Activated CD8-positive, alpha-beta memory T cell treated with anti-CD3 and anti-CD28 coated beads, Interleukin-2, amount 50 U/mL, for 48 hours (primary cell): ENCODE measurements at places on chromosomes 2 and 18.

- DNase-seq, result no peak
These were observed 226.7 kb downstream of the HNMT start for GRCh38 chr2:138190999-138191398.

- no peak for DNase-seq
These were observed 863.2 kb upstream of the CHAC2 start for GRCh38 chr2:52904355-52904891.

- DNase-seq, result no peak
These were observed 76.9 kb downstream of the USP40 start for GRCh38 chr2:233489666-233490065.

DNA sequence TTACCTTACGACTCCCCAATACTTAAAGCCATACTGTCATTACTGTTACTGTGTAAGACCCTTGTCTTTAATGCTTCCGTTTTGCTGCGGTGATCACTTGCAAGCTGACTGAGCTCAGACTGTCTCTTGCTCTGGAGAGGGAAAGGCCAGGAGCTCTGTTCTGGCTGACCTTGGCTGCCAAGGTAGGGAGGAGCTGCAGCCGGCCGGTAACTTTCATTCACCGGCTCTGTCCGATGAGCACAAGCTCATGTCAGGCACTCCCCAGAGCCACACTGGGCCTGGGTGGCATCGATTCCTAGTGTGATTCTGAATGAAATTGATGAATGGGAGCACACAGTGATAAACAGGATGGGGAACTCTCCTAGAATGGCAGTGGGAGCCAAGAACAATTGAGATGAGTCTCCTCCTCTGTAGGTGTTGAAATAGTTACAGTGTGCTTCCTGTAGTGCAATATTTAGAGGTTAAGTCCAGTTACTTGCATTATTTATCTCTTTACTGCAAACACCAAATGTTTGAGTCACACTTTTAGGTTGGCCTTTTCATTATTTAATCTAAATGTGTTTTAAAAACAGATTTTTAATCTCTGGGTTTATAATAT, 100.9 kb downstream of the ATP9B start:
- no peak for DNase-seq

DNA sequence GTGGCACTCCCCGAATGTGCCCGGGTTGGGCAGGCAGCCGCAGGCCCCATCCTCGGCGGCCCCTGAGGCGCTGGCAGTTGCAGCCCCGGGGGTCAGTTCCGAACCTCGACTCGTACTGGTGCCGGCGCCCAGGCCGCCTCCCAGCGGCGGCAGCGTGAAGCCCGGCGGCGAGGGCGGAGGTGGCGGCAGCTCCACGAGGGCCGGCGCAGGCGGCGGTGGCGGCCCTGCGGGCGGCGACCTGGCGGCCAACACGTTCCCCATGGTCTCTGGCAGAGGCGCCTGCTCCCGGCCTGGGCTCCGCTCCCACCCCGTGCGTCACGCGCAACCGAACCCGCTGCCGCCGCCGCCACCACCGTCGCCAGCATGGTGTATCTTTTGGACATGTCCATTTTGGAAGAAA, 196.3 kb downstream of the CCDC74A start:
- DNase-seq, result no peak

GRCh38 chr2:196957442-196957841, 30.9 kb upstream of the PGAP1 start:
- DNase-seq, result no peak

DNA sequence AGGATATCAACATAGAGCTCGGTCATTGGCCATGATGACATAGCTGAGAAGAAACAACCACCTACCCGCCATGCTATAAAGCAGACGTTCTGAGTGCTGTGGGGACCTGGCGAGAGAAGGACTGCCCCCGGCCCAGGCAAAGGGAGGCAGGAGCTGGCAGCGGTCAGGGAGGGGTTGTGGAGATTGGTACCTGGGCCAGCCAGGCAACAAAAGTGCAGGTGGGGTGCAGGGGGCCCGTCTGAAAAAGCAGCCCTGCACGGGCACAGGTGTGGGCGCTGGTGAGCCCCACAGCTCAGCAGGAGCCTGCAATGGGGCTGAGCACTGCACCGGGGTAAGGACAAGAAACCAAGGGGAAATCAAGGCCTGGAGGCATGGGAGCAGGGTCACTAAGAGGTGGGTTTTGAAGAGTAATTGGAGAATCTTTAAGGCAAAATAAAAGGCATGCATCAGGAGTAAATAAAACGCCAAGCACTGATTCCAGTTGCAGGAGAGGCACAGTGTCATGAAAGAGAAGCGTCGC, 464.0 kb downstream of the EIPR1 start:
- no peak for DNase-seq

DNA sequence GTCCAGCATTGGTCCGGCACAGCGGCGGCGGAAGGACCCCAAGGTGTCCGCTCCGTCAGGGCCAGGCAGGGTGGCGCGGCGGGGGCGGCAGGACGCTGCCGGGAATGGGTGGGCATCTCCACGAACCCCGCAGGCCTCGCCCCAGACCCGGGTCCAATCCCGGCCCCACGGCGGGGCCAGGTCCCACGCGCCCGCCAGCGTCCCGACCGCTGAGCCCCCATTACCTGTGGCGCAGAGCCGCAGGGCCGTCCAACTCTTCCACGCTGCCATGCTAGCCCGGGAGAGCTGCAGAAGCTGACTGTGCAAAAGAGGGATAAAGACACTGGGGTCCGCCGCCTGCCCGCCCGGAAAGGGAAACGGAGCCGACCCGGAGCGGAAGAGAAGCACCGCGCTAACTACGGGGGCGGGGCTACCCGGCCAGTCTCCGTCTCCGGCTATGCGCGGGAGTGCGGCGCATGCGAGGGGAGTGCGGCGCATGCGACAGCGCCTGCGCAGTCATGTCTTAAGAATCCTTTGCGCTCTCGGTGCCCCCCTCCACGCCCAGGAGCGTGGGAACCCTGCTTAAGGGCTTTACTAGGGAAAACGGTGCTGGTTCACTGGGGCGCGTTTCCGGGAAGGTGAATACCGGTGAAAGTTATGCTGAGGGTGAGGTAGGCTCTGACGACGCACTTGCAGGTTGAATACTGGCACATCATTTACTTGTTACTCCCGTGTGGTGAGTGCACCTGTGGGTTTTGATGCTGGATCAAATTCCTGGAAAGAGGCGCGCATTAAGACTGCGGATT, at the start of gene TMX3:
Gene TMX3 (minus strand): TSS at position 397 of the 785 bp plus-strand sequence. CDS start 127 bp downstream, at position 270.
- DNase-seq, result peak; percentile 93

DNA sequence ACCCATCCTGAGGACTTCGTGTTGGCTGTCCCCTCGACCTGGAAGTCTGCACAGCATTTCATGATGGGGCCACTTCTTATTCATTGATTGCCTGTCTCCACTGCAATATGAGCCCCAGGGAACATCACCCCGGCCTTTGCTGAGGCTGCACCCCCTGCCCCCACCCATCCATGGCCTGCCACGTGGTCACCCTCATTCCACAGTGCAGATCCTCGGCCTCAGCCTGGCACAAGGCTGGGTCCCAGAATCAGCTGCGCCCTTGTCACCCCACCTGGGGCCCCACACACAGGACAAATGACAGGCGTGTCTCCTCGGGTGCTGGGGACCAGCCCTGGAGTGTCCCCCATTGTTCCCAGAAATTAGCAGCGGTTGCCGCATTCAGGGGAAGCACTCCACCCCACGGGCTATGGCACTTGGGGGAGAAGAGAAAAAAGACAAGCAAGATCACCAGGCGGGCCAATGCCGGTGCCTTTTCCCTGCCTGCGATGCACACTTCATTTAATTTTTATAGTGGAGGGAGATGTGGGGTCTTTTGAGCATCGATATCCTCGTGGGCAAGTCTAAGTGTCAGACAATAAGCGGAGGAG, 157.4 kb downstream of the INHBB start:
- DNase-seq, result no peak

- DNase-seq, result no peak
These were observed 326.8 kb downstream of the CCDC85A start for GRCh38 chr2:56510610-56511009.

DNA sequence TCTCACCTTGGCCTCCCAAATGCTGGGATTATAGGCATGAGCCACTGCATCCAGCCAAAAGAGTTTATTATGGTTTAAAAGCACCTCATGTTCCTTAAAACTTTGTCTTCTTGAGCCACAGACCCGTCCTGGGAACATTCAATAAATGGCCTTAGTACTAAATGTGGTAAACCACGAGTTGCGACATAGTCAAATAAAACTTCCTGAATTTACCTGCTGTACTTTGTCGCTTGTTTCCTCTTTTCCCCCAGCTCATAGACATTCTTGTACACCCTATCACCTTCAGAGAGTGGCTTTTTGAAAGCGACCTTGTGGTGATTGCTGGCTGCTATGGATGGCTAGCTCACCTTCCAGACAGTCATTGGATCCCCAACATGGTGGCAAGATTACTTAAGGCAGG, 310.4 kb downstream of the LRRTM1 start:
- no peak for DNase-seq

DNA sequence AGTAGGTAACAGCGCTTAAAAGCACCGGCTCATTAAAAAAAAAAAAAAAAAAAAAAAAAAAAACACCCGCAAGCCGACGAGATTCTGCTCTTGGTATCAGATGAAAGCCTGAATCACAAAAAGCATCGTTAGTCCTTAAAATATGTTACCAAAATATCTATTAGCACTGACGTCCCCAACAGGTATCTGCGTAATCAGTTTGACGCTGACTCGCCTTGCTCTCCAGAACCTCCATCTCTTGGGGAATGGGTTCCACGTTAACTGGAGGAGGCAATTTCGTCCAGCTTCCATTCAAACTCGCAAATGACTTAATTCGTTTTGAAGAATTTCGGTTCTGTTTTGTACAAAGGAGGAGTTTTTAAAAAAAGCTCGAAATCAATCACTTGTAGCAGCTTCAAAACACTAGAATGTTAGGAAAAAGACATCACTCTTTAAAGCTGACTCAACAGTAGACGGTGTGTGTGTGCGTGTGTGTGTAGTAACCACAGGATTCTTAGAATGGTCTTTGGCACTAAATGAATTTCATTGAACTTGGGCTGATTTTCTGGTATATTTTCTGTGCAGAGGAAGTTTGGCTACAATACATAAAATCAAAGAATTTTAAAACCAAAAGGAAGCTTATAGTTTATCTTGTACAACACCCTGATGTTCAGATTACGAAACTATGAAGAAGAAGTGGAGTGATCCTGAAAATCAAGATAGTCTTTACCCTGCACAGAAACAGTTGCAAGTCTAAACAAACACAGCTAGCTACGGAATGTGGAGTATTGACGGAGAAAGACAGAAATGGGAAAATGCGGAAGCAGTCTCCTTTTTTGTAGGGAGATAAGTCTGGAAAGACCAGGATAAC, 1.1 kb upstream of the PGAP1 start:
- DNase-seq, result peak; percentile 66

DNA sequence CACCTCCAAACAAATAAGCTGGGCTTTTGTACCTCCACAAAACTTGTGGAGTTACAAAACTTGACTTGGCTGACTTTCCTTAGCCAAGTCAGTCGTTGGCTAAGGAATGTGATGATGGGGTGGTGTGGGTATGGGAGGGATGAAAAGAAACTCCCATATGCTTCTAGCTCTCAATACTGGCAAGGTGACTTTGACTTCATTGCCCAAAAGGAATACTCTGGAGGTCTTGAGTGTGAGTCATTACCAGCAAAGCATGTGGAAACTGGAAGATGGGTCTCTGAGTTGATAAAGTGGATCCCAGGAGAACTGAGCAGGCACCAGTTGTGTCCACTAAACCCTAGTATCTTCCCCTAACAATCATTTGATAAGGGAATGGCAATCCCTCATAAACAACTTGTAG, 226.7 kb downstream of the GULP1 start:
- DNase-seq, result no peak

DNA sequence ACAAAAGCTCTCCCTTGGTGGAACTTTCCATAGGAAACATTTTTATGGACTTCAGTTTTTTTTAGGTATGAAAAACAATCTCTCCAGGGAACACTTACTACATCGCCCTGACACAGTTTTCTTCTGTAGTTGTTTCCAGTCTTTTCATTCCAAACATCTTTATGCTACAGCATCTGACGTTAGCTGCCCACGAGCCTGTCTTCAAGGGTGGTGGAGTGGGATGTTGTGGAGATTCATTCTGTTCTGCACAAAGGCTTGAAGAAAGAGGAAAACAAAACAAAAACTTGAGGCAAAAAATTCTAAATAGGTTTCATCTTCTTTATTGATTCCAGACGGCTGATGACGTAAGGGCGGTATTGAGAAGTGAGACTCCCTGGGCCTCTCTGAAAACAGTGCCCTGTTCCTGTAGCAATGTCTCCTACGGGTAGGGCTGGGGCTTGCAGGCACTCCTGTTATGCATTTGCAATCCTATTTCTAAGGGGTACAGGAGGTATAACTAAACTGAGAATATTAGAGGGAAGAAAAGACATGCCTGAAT, 375.0 kb downstream of the RNF144A start:
- DNase-seq, result no peak

DNA sequence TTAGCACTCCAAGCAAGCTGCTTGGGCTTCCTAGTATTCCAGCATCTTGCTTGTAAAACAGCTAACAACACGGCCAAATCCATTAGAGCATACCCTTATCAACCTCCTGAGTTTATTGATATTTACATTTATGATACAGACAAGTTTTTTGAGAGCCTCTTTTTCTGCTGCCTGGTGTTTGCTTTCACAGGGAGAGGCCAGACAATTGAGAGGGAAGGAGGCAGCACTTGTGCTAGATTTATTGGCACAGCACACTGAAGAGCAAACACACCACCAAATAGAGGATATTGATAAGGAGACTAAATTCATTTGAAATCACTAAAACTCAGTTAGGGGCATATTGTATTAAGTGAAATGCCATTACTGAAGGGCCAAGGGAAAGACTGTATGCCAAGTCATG, 1142.3 kb upstream of the FANCL start:
- no peak for DNase-seq

DNA sequence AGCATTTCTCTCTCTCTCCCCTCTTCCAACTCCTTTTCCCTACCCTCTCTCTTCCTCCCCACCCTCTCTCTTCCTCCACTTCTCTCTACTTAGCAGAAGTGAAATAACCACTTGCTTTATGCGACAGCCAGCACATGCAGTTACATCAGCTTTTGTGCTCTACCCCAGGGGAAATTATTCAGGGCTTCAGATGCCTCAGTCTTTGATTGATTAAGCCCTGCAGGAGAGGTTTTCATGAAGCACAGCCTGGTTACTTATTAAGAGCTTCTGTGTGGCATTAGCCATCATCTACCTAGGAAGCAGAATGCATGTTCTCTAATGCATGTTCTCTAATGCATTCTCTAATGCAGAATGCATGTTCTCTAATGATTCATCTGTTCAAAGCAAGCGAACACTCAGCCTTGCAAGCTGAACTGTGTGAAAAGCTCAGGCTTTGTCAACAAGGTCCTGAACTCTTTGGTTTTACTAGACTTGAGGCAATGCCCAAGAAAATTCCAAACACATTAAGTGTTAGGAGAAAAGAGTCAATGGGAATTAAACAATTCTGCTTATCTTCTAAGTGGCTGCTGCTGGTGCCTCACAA, 56.1 kb downstream of the LHCGR start:
- no peak for DNase-seq

- DNase-seq, result peak; percentile 78
These were observed 45.5 kb upstream of the LDAH start for GRCh38 chr2:20868377-20868776.

GRCh38 chr18:47317824-47318508, 66.5 kb upstream of the SKOR2 start:
- no peak for DNase-seq

- no peak for DNase-seq
These were observed 7.1 kb downstream of the RNF125 start for GRCh38 chr18:32025744-32026143.
